ENCODE measurements at places on chromosomes 2 and 18. TPM values are rescaled to one million over a fixed set of nuclear protein-coding genes. Genes with fewer than 3 reads are reported as not detected.
A peak's percentile ranks its signal among the peaks of the same experiment; 100 is the strongest.

The UGT1A8 gene
- 0.17 TPM for total RNA-seq

- H3K4me3 ChIP-seq = no peak overlapping the region
- no peak overlapping the region for H3K27ac ChIP-seq
- H3K4me1 ChIP-seq = no peaks in the 10 kb centered on the region
Measured at GRCh38 chr2:139271149-139271548, 491.0 kb upstream of the NXPH2 start.

GRCh38 chr2:113085542-113085941 is 17.8 kb downstream of the IL1F10 start:
- DNase-seq = no peak
- no peaks in the 10 kb centered on the region for H3K36me3 ChIP-seq
- H3K4me3 ChIP-seq = no peak overlapping the region

GRCh38 chr2:109125593-109126500 is 3.2 kb upstream of the SH3RF3 start:
- H3K4me3 ChIP-seq = no peak overlapping the region
- H3K27ac ChIP-seq = no peak overlapping the region
- H3K4me1 ChIP-seq = peaks cover 13% of the 10 kb centered on the region

DNA sequence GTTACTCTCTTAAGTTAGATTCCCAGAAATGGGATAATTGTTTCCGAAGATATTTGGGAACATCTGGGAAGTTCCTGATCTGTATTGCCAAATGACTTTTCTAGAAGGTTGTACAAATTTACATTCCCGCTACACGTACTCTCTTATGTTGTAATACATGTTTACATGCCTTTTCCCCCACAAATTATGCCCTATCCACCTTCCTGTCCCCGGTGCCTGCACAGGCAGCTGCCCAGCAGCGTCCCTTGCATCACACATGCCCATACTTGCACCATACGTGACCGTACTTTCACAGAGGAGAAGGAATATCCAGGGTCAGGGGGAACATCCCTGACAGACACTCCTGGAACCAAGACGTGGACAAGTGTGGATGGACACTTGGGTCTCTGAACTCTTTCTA is 24.2 kb upstream of the KLF11 start:
- H3K4me1 ChIP-seq = peaks cover 22% of the 10 kb centered on the region
- H3K27ac ChIP-seq = peak overlapping the region; percentile 72
- DNase-seq = no peak
- H3K27me3 ChIP-seq = no peaks in the 10 kb centered on the region
- no peaks in the 10 kb centered on the region for H3K36me3 ChIP-seq

DNA sequence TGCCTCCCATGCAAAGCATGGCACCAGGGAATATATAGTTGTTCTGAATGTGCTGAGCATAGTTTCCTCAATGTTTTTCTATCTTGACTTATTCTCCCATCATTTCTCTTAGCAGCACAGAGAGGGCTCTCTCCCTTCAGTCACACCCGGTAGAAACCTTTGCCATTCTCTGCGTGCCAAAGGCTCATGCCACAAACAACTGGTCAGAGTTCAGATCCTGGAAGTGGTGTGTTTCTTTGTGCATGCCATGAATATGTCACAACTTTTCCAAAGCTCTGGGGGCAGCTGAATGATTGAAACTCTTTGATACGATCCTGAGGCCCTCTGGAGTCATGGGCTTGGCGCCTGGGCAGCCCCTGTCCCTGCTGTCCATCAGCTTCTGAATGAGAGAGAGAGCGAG is 28.0 kb upstream of the EDAR start:
- peak overlapping the region; percentile 38 for H3K27ac ChIP-seq
- no peaks in the 10 kb centered on the region for H3K36me3 ChIP-seq
- H3K4me1 ChIP-seq = peaks cover 21% of the 10 kb centered on the region
- no peaks in the 10 kb centered on the region for H3K27me3 ChIP-seq

GRCh38 chr18:65279668-65280305 is 471.0 kb upstream of the CDH7 start:
- H3K27me3 ChIP-seq = no peaks in the 10 kb centered on the region
- no peak overlapping the region for H3K4me3 ChIP-seq
- no peaks in the 10 kb centered on the region for H3K4me1 ChIP-seq
- H3K36me3 ChIP-seq = no peaks in the 10 kb centered on the region
- no peak for DNase-seq

The FLACC1 gene
- total RNA-seq = 7.1 TPM
